ENCODE measurements at places on chromosomes 3 and 15.

- H3K4me3 ChIP-seq: no peak overlapping the region
- H3K27ac ChIP-seq: no peak overlapping the region
- no peaks in the 10 kb centered on the region for H3K36me3 ChIP-seq
- no peak for DNase-seq
- H3K4me1 ChIP-seq: no peaks in the 10 kb centered on the region
Observed at GRCh38 chr3:86711634-86712033, 279.3 kb downstream of the VGLL3 start.

- H3K27me3 ChIP-seq: no peaks in the 10 kb centered on the region
- peaks cover 25% of the 10 kb centered on the region for H3K36me3 ChIP-seq
- DNase-seq: no peak
- no peak overlapping the region for H3K27ac ChIP-seq
- no peak overlapping the region for H3K4me3 ChIP-seq
- no peaks in the 10 kb centered on the region for H3K4me1 ChIP-seq
Observed at GRCh38 chr3:23262766-23263165, 59.6 kb downstream of the UBE2E2 start.

DNA sequence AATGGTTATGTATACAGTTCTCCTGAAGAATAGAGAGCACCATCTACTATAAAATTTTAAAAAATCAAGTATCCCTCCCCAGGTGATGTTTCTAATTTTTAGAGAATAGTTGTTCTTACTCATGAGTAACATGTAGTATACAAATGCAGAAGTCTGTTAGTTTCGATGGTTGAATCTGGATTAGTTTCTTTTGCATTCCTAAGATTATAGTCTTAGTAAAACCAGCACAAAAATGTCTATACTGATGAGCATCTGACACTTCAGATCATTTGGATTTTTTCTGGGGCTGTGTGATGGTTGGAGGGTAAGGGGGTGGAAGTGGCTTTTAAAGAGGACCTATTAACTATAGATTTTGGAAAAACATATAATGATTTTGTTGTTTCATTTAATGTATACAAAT is 167.3 kb upstream of the SGO1 start:
- no peaks in the 10 kb centered on the region for H3K4me1 ChIP-seq
- H3K27ac ChIP-seq: no peak overlapping the region
- DNase-seq: no peak
- H3K36me3 ChIP-seq: peaks cover 14% of the 10 kb centered on the region

GRCh38 chr3:22141769-22142168 is 390.8 kb upstream of the ZNF385D start:
- no peak for DNase-seq
- no peak overlapping the region for H3K27ac ChIP-seq
- no peaks in the 10 kb centered on the region for H3K36me3 ChIP-seq

GRCh38 chr15:62920682-62921502 is 121.7 kb upstream of the TPM1 start:
- H3K4me1 ChIP-seq: no peaks in the 10 kb centered on the region
- H3K36me3 ChIP-seq: no peaks in the 10 kb centered on the region
- peaks cover 12% of the 10 kb centered on the region for H3K27me3 ChIP-seq
- no peak overlapping the region for H3K4me3 ChIP-seq

- H3K4me1 ChIP-seq: peaks cover 25% of the 10 kb centered on the region
- no peak for DNase-seq
- no peak overlapping the region for H3K27ac ChIP-seq
- no peaks in the 10 kb centered on the region for H3K27me3 ChIP-seq
Observed at GRCh38 chr3:134214239-134214638, 36.4 kb downstream of the RYK start.

GRCh38 chr3:139935866-139936817 is 1.2 kb downstream of the CLSTN2 start:
- DNase-seq: no peak
- no peaks in the 10 kb centered on the region for H3K36me3 ChIP-seq
- no peak overlapping the region for H3K4me3 ChIP-seq
- no peak overlapping the region for H3K27ac ChIP-seq
- H3K4me1 ChIP-seq: peaks cover 6% of the 10 kb centered on the region

DNA sequence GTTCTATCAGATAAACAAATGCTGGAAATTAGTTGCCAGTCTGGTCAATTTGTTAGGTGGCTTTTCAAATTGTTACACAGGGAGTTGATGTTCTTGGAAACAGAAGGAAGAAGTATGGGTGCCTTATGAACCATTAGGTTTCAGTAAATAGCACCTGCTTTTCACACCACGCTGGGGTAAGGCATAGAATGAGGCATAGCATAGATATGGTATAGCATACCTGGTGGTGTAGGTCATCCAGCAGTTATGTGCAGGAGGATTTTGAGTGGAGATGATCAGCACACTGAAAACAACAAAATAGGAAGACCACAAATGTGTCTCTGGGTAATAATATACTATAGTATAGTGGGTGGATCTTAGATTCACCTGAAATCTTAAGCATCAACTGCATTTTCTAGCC is 121.4 kb downstream of the GMPS start:
- no peak overlapping the region for H3K4me3 ChIP-seq
- peaks cover 3% of the 10 kb centered on the region for H3K27me3 ChIP-seq
- H3K36me3 ChIP-seq: no peaks in the 10 kb centered on the region
- no peak for DNase-seq

- H3K4me1 ChIP-seq: no peaks in the 10 kb centered on the region
- H3K27ac ChIP-seq: no peak overlapping the region
- H3K27me3 ChIP-seq: peaks cover 8% of the 10 kb centered on the region
- H3K36me3 ChIP-seq: no peaks in the 10 kb centered on the region
- no peak for DNase-seq
- no peak overlapping the region for H3K4me3 ChIP-seq
Observed at GRCh38 chr15:93179072-93179471, 90.1 kb upstream of the RGMA start.

- DNase-seq: no peak
- H3K27me3 ChIP-seq: peaks cover 53% of the 10 kb centered on the region
- H3K36me3 ChIP-seq: no peaks in the 10 kb centered on the region
- H3K27ac ChIP-seq: no peak overlapping the region
- H3K4me3 ChIP-seq: no peak overlapping the region
- no peaks in the 10 kb centered on the region for H3K4me1 ChIP-seq
Observed at GRCh38 chr15:80343554-80343992, 60.6 kb upstream of the ARNT2 start.

DNA sequence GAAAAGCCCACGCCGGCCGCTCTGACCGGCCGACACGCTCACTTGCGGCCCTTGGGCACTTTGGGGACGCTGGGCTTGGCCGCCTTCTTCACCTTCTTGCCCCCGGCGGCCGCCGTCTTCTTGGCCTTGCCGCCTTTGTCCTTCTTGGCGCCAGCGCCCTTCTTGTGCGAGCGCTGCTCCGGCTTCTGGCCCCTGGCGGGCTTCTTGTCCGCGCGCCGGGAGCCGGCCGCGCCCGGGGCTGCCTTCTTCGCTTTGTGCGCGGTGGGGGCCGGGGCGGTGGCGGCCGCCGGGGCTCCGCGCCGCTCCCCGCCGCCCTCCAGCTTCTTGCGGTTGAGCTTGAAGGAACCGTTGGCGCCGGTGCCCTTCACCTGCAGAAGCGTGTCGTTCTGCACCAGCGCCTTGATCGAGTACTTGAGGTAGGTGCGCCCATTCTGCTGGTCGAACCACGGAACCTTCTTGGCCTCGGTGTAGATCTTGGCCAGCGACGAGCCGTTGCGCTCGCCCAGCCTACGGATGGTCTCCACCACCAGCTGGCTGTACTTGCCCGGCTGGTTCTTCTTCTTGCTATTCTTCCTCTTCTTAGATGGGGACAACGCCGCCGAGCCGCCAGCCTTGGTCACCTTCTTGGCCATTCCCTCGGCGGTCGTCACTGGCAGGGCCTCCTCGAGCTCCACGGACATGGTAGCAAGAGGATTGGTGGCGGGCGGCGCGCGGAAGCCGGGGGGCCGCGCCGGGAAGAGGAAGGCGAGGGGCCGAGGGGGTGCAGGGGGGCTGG is 36.7 kb downstream of the HMCES start:
- DNase-seq: peak; percentile 40
- H3K4me1 ChIP-seq: peaks cover 33% of the 10 kb centered on the region
- peaks cover 6% of the 10 kb centered on the region for H3K36me3 ChIP-seq
- H3K27me3 ChIP-seq: no peaks in the 10 kb centered on the region

DNA sequence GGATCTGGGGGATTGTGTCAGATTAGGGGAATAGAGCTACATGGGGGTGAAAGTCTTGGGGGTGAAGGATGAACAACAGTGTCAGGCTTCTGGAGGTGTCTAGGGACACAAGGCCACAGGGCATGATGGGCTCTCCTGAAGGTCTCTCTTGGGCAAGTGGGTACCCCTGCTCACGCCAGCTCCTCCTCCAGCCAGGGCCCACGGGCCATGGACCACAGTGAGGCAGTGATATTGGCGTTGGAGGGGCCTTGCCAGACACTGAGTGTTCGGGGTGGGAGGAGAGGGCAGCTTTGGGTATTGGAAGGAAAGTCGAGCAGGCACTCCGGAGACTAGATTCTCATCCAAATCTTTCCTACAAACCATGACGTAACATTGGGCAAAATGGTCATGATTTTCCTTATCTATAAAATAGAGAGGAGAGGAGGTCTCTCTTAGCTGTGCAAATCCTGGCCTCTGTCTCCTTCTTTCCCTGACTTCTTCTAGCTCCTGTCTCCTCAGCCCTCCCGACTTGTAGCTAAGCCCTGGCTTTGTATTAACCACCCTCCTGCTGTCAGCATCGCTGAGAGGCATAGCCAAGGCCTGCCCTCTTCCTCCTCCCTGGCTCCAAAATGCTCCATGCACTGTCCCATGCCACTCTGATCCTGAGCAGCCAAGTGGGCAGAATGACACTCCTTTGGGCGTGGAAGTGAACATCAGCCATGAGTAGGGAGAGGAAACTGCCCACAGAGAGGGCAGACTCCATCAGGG is 24.0 kb upstream of the SRP14 start:
- H3K4me3 ChIP-seq: no peak overlapping the region
- peaks cover 28% of the 10 kb centered on the region for H3K4me1 ChIP-seq
- peaks cover 7% of the 10 kb centered on the region for H3K36me3 ChIP-seq
- no peak for DNase-seq
- no peaks in the 10 kb centered on the region for H3K27me3 ChIP-seq

DNA sequence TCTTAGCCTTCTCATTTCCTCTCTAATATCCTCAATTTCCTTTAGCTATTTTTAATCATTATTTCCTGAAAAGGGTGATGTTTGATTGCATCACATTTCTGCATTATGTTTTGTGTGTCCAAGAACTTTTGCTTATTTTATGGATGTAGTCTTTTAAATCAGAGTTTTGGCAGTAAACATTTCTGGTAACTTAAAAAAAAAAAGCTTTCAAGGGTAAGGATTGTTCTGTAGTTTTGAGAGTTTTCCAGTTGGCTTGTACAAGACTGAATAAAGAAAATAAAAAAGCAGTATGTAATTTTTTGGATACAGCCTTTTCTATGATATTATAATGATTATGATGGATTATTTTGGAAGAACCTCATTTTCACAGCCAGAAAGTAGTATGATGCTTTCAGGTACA is 99.4 kb downstream of the DHX36 start:
- H3K27me3 ChIP-seq: peaks cover 3% of the 10 kb centered on the region

DNA sequence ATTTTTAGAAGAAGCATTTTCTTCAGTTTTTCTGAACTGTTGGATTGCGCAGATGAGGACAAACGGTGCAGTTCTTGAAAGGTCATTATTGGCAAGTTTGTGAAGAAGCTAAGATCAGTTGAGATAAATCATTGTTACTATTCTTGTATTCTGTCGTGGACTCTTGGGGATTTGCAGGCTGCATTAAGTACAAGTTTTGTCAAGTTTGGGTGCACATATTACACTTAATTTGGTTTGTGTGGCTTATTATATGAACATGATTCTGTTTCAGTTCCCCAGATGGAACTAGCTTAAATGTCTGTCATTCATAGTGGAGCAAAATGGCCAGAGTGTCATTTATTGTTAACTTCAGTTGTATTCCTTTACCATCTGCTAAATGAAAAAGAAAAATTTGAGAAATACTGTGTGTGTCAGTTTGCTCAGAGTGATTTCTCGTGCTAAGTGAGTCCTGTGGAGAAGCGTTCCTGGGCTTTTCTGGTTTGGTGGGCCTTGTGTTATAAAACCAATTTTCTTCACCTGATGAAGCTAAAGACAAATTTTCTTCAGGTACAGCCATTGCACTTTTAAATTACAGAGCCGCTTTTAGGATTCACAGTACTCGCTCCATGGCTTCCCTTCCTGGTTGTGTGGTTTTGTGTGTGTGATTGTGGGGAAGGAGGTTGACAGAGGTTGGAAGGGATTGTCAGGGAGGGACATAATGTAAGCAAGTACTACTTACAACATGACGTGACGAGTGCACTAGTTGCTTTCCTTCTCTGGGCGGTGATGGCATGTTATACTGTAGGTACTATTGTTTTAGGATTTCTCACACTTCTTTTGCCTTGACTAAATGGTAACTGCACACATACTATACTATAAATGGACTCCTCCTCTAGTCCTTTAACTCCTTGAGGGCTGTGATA is 1.7 kb downstream of the AKAP13 start:
- peak overlapping the region; percentile 90 for H3K4me3 ChIP-seq
- no peak for DNase-seq
- peak overlapping the region; percentile 73 for H3K27ac ChIP-seq
- H3K4me1 ChIP-seq: peaks cover 51% of the 10 kb centered on the region
- H3K36me3 ChIP-seq: peaks cover 19% of the 10 kb centered on the region
- H3K27me3 ChIP-seq: no peaks in the 10 kb centered on the region

DNA sequence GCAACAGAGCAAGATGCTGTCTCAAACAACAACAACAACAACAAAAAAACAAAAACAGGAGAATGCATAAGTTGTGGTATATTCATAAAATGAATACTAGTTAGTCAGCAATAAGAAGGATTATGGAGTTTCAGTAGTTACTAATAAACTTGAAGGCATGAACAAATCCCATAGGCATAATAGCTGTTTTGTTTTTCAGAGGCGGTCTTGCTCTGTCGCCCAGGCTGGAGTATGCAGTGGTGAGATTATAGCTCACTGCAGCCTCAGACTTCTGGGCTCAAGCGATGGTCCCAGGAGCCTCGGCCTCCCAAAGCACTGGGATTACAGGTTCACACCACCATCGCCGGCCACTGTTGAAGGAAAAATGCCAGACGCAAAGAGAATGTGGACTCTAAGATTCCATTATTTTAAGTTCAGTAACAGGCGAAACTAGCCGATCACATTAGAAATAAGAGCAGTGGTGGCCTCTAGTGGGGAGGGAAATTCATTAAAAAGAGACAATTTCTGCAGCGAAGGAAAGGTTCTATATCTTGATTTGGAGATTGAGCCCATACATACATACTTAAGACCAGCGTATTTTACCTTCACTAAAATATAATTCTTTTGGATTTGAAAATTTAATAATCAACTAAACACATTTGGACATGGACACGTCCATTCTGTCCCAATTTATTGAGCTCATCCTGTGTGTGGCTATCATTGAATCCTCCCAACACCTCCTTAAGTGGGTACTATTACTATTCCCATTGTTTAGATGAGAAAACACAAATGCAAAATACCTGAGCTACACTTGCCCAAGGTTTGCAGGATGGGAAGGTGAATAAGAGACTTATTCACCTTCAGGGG is 27.4 kb upstream of the HDAC11 start:
- no peaks in the 10 kb centered on the region for H3K36me3 ChIP-seq
- DNase-seq: peak; percentile 11
- no peaks in the 10 kb centered on the region for H3K27me3 ChIP-seq
- H3K4me3 ChIP-seq: peak overlapping the region; percentile 84

Measured in activated naive CD8-positive, alpha-beta T cell treated with anti-CD3 and anti-CD28 coated beads for 36 hours (primary cell).